Mesothelial cell of epicardium (in vitro differentiated cells): ENCODE measurements at places on chromosomes 7 and 10.

- no peak for DNase-seq
Measured at GRCh38 chr7:30091491-30091912, 43.3 kb upstream of the MTURN start.

- no peak for DNase-seq
Measured at GRCh38 chr7:157149317-157149716, 10.6 kb downstream of the UBE3C start.

DNA sequence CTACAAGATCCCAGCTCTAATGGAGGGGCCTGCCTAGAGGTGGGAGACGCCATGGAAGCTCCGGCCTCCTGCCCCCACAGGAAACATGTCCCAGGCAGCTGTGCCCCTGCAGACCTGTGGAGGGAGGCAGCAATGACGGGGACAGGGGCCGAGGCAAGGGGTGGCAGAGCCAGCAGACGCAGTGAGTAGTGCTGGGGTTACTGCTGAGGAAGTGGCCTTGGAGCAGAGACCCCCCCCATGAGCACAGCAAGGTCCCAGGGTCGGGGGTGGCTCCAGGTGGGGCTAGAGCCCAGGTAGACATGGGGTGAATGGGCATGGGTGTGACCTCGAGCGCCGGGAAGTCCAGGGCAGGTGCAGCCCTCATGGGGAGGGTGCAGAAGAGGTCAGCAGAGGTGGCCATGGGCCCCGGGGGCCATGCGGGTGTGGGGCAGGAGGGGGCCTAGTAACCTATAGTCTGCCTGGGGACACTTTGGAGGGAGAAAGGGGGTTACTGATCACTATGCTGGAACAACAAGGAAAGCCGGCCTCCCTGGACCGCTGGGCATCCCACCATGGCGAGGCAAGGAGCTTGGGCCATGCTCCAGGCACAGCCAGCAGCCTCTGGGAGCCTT is 45.5 kb downstream of the JAKMIP3 start:
- DNase-seq: peak; percentile 20

DNA sequence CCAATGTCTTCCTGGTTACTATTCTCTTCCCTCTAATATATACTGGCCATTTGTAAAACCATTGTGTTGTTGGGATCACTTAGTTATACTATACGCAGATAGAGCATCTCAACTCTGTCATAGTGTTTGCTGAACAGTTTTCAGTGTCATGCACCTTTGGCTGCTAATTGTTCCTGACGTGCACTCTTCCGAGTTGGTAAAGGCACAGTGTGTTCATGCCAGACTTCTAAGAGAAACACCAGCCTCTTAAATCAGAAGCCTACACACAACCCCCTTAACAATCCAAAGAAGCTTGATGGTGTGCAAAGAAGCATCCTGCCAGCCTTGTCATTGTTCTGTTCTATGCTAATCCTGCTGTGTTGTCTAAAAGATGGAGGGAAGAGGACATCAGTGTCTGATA is 131.1 kb downstream of the MAPK8 start:
- DNase-seq: no peak

GRCh38 chr7:28517206-28517605 is 104.9 kb downstream of the CREB5 start:
- no peak for DNase-seq

DNA sequence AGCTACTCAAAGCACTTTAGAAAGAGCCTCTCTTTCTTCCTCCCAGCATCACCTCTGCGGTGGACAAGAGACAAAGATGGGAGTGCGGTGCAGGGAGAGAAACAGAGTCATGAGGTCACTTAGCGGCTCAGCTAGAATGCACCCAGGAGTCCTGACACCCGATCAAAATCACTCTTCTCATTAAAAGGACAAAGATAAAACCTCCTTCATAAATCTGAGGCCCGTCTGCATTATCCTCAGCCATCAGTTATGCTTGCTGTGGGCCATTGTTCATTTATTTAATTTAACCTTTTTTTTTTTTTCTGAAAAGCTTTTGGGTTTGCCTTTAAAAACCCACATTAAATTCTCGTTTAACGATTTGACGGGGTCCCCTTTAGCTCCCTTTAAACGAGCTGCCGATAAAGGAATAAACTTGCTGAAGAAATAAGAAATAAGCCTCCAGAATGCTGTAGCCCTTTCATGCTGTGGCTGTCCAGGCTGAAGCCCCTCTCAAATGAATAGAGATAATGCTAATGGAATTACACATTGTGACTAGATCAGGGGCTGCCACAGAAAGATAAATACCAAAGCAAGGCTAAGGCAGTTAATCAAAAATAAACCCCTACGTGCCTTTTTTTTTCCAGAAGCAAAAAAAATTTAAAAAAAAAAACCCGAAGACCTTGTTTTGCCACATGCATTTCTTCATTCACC is 16.1 kb upstream of the PLXNA4 start:
- DNase-seq: no peak

- no peak for DNase-seq
Measured at GRCh38 chr7:41277561-41277960, 425.3 kb downstream of the INHBA start.

DNA sequence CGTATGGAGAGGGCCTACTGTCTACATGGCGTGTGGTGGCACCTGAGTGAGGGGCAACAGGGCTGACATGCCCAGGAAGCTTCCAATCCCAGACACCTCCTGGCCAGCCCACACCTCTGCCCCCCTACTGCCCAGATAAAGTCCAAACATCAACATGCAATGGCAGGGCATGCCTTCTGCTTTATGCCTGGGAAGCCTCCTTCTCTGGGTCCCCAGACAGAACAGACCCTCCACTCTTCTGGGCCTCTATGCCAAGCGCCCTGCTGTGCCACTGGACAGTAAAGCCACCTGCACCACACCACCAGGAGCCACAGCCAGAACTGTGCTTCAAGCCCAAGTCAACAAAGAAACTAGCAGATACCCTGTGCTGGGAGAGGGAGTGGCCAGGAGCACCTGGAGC is 12.5 kb downstream of the TMEM72 start:
- DNase-seq: no peak

- no peak for DNase-seq
Measured at GRCh38 chr10:117320050-117320665, 55.1 kb downstream of the PDZD8 start.

GRCh38 chr7:139431010-139431409 is 52.5 kb downstream of the KLRG2 start:
- no peak for DNase-seq

- DNase-seq: no peak
Measured at GRCh38 chr10:63788152-63788821, 267.1 kb downstream of the REEP3 start.

- DNase-seq: no peak
Measured at GRCh38 chr7:90587766-90588165, 8.4 kb upstream of the CDK14 start.

GRCh38 chr10:76559892-76560220 is 1077.8 kb downstream of the KCNMA1 start:
- no peak for DNase-seq

GRCh38 chr7:90717296-90718060 is 121.4 kb downstream of the CDK14 start:
- DNase-seq: no peak

GRCh38 chr7:35261476-35262285 is 7.8 kb upstream of the TBX20 start:
- no peak for DNase-seq

DNA sequence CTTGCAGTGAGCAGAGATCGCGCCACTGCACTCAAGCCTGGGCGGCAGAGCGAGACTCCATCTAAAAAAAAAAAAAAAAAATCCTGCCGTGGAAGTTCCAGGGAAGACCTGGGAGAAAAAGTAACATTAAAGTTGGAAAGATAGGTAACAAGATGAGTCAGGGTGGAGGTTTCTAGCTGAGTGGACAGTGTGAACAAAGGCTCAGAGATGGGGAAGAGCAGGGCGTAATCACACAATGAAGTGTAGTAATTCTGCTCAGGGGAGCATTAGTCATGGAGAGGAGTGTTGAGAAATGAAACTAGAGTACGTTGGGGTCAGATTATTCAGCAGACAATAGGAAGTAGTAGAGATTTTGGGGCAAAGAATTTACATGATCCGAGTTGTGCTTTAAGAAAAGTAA is 21.6 kb upstream of the WASL start:
- no peak for DNase-seq

- DNase-seq: no peak
Measured at GRCh38 chr7:100433276-100433591, 3.1 kb downstream of the PPP1R35 start.

DNA sequence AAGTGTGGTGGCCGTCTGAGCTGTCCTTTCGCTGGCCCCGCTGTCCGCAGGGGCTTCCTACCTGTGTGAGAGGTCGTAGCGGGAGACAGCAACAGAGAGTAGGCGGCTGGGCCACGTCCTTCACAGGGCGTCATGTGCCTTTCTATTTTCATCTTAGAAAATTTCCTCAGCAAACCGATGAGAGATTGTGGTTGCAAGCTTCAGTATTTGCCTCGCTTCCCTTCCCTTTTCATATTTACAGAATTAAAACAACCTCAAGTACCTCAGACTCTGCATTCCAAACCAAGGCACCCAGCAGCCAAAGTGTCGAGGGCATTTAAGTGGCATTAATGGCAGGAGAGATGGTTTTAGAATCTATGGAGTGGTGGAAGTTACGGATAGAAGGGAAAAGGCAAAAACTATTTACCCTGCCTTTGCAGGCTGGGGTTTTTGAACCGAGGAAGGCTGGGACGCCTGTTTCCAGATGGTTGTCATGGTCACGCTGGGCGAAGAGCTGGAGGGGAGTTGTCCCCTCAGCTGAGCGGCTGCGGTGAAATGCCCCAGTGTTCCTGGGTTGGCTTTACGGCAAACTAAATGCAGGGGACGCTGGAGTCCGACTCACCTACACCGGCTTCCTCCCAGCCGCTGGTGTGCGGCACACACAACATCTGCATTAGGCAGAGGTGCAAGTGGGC is 41.9 kb downstream of the WIPI2 start:
- DNase-seq: no peak

DNA sequence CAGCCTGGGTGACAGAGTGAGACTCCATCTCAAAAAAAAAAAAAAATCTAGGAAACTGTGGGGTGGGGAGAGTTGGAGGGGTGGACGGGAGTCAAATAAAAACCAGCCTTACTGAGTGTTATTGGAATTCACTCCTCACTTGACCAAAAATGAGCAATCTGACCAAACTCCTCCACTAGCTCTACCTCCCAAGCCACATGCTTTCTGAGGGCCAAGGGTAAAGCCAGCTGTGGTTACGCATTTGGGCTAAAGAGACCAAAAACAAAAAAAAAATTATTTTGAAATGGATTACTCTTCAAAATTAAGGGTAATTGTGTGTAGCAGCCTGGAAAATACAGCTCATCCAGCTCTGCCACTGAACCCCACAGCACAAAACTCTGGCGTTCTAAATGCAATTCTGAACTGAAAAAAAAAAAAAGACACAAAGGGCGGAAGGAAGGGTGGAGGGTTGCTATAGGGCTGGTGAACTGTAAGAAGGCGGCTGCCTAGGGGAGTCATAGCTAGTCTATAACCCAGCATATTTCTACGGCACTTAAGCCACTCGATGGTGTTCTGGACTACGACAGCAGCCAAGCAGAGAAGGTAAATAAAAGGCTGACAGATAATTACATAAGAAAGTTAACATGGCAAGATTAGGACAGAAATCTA is 7.8 kb downstream of the ELMO1 start:
- DNase-seq: no peak

GRCh38 chr10:112532189-112532588 is 85.2 kb downstream of the VTI1A start:
- DNase-seq: no peak

DNA sequence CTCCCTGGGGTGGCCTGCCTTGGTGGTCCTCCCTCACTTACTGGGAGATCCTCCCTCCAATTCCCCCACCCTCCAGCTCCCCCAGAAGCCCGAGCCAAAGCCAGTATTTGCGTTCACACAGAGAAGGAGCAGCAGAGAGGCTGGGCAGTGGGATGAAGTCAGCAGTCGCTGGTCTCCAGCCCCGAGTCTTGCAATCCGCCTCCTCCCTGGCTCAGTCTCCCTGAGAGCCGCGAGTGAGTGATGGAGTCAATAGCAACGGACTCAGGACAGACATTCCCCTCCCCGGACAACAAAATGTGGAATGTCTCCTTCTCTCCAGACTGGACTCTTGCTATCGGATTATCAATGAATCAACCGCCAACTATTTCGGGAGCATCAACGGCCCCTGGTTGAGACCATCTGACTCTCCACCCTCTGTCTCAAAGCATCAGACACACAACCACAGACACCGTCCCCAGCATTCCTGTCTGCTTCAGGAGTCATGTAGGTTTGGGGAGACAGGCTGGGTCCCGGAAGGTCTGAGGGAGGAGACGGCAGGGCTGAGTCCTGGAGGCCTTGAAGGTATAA is 178.4 kb downstream of the SH3PXD2A start:
- no peak for DNase-seq

DNA sequence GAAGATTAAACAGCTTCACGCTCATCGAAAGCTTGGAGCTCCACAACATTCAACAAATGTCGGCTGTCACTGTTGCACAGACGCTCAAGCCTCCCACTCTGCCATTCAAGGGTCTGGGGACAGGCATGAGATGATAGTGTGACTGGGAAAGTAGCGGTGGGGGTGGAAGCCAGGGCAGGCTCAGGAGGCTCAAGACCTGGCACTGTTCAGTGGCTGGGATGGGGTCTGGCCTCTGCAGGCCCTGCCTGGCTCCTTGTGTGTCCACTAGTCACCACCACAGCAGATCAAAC is 13.5 kb upstream of the GTPBP4 start:
- DNase-seq: no peak

DNA sequence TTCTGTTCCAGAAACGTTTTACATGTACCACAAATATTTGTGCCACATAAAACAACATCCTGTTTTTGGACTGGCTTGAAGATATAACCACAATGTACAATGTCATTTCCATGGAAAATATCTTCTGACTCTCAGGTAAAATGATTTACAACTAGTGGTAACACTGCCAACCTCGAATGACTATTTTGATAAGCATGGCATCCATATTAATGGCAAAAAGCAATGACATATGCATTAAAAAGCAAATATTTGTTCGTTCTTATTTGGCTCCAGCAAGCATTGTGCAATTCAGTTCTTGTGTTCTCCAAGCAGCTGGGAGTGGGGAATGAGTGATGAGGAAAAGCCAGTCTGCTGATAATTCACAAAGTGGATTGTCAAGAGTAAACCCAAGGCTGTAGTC is 289.0 kb downstream of the PLXDC2 start:
- DNase-seq: no peak

DNA sequence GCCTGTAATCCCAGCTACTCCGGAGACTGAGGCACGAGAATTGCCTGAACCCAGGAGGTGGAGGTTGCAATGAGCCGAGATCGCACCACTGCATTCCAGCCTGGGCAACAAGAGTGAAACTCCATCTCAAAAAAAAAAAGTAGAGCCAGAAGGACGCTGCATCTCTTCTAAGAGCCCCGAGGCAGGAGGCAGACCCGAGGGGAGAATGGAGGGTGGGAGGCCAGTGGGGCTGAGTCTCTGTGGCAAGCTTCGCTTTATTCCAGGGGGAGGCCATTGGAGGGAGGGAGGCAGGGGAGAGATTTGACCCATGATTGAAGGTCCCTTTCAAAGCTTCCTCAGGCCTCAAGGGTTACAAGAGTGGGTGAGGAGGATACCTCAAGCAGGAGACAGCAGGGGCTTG is 18.7 kb downstream of the TTYH3 start:
- DNase-seq: no peak

DNA sequence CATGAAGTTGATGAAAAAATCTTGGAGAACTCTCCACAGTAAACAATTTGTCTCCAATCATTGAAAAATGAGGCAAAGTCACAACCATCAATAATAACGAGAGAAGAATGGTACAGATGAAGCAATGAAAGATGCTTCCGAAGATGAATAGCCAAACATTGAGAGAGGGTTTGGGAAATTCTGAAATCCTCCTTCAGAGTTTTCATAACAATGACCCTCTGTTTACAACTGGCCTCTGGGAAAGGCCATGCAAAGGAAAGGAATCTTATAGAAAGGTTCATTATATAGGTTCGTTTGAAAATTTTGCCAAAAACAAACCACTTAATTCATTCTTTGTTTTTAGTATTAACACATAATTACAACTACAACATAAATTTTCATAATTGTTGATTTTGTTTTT is 166.5 kb downstream of the ABCA13 start:
- DNase-seq: no peak
